ENCODE measurements at places on chromosomes 6 and 20.
A peak's percentile ranks its signal among the peaks of the same experiment; 100 is the strongest.

DNA sequence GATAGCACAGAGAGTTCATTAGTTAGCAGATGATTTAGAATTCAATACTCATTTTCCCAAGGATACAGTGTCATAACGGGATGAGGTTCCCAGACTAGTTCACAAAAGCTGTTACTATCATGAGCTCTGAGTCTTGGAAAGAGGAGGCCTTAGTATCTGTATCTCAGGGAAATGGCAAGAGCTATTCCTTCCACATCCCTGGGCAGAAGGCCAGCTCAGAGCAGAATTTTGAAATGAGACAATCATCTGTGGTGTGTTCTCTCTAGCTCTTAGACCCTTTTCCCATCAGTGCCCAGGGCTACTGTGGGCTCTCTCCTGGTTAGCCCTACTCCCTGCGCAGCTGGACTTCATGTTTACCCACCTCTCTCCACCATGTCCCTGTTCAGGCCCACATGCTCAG lies 64.5 kb downstream of the JAG1 start:
- DNase-seq: no peak

DNA sequence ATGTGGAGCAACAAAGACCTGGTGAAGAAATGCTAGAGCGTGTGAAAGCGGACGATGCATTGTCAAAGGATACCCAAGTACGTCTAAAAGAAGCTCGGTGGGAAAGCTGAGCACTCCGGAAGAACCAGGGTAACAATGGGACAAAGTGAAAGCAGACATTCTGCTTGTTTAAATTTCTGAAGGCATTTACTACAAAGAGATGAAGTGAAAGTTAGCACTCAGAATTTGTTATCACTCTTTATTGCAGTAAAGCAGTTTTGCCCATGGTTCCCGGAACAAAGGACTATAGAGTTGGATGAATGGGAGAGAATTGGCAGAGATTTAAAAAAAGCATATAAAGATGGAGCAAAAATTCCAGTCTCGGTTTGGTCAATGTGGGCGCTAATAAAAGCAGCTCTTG lies 12.8 kb upstream of the IRAK1BP1 start:
- no peak for DNase-seq

GRCh38 chr6:33957131-33957891 lies 153.5 kb upstream of the MLN start:
- DNase-seq: no peak

- DNase-seq: no peak
Observed at GRCh38 chr6:88004707-88005106, 42.9 kb upstream of the SPACA1 start.

GRCh38 chr20:25148181-25148981 lies 47.1 kb upstream of the ENTPD6 start:
- DNase-seq: peak; percentile 34

- DNase-seq: no peak
Observed at GRCh38 chr6:118135371-118135770, 228.3 kb downstream of the SLC35F1 start.

GRCh38 chr20:38186788-38187221 lies 21.7 kb upstream of the TGM2 start:
- DNase-seq: no peak

DNA sequence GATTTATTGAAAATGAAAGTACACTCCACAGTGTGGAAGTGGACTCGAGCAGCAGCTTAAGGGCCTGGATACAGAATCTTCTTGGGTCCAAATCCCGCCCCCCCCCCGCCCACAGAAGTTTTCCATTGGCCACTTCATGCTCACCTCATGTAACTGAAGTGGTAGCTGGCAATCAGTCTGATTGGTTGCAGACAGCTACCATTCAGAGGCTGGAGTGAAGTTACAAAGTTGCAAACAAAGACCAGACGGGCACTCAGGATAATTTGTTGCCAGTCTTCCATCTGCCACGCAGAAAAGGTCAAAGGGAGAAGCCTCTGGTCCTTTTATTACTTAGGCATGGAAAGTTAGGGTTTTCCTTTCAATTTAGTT lies 25.8 kb upstream of the FABP7 start:
- no peak for DNase-seq

DNA sequence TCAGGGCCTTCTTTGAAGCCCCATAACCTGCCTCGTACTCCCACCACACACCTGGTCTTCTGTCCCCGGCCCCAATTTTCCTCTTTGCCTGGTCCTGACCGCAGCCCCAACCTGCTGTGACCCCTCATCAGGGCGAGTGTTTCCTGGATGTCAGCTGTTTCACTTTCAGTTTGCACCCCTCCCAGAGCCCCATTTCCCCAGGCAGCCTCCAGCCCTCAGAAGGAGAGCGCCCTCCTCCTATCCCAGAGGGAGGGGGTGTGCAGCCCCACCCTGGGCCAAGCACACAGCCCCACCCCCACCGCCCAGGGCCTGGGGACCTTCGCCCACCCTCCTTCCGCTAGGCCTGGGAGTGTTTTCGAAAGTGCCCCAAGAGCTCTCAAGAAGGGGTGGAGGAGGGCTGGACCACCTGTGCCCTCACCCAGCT lies 1.5 kb downstream of the BAK1 start:
- no peak for DNase-seq

- no peak for DNase-seq
Observed at GRCh38 chr6:30880698-30881252, 3.5 kb upstream of the DDR1 start.

DNA sequence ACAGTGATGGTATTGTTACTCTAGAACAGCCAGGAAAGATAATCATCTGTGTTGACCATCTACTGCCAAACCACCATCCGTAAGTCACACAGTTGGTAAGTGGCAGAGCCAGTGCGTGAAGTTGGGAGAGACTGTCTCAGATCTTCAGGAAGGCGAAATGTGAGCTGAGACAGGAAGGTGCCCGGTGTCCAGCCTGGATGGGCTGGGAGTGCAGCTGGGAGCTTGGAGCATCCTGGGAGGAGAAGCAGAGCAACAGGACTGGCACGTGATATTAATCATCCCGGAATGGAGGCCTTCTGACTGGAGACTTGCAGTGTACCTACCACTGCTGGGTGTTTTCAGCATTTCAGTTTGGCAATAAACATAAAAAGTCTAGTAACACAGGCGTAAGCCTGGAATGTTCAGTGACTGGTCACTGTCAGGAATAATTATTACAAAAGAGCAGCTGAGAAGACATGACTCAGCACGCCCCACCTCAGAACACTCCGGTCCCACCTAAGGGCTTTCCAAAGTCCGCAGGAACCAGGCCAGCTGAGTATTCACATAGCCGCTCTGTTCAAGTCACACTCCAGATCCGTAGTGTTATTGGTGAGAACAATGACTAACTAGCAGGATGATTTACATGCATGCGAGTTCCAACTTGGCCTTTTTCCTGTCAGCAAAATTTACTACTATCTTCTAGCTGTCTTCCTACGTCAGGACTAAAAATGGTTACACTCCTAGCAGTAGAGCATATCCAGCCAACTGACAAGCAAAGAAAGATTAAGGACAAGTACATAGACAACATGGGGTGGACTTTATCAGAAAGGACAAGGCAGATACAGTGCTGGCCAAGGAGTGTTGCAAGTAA lies 45.1 kb upstream of the PNRC1 start:
- DNase-seq: no peak

GRCh38 chr20:62624325-62624690 lies 18.0 kb upstream of the SLCO4A1 start:
- DNase-seq: no peak
